ENCODE measurements at places on chromosomes 13 and 19.

- DNase-seq, result no peak
These were observed 111.3 kb upstream of the MRI1 start for GRCh38 chr19:13652810-13653590.

DNA sequence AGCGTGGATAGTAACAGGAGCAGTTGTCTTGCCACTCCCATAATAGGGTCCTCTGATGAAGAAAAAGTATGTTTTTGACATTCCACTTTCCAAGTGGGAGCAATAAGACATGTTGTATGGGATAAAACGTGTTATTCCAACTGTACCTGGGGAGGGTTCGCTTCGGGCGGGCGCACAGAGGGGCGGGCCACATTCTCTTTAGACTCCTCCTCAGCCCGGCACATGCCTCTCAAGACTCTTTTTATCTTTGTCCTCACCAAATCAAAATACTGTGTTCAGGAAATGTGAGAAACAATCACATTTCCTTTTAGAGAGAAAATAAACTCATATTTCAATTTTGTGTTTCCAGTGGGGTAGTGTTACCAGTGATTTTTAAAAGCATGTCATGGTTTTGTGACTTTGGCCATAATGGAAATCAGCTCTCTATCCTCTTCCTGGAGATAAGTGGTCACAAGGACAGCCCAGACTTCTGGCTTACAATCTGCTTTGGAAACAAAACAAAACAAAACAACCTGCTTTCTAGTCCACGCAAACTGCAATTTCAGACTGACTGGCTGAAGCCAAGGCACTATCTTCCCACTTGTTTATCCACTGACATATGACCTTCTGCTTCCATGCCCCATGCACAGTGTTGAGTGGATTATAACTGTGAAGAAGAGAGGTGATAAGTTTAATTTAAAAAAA is 276.1 kb downstream of the NALCN start:
- no peak for DNase-seq

- peak; percentile 37 for DNase-seq
These were observed 3.4 kb downstream of the NAPSA start for GRCh38 chr19:50362030-50362412.

DNA sequence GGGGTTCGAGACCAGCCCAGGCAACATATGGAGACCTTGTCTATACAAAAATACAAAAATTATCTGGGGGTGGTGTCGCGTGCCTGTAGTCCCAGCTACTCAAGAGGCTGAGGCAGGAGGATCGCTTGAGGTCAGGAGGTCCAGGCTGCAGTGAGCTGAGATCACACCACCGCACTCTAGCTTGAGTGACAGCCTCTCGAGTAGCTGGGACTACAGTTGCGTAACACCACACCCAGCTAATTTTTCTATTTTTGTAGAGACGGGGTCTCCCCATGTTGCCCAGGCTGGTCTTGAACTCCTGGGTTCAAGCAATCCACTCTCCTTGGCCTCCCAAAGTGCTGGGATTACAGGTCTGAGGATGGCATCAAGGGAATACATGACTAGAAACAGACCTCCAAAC is 30.8 kb upstream of the MUC16 start:
- DNase-seq, result no peak

- no peak for DNase-seq
These were observed 523.6 kb upstream of the KLF12 start for GRCh38 chr13:74657765-74658164.

- no peak for DNase-seq
These were observed 592.5 kb downstream of the KCTD12 start for GRCh38 chr13:76293751-76294150.

GRCh38 chr13:29454931-29455481 is 140.5 kb downstream of the SLC7A1 start:
- DNase-seq, result peak; percentile 11

GRCh38 chr19:1575323-1576241 is 7.5 kb upstream of the MEX3D start:
- no peak for DNase-seq

DNA sequence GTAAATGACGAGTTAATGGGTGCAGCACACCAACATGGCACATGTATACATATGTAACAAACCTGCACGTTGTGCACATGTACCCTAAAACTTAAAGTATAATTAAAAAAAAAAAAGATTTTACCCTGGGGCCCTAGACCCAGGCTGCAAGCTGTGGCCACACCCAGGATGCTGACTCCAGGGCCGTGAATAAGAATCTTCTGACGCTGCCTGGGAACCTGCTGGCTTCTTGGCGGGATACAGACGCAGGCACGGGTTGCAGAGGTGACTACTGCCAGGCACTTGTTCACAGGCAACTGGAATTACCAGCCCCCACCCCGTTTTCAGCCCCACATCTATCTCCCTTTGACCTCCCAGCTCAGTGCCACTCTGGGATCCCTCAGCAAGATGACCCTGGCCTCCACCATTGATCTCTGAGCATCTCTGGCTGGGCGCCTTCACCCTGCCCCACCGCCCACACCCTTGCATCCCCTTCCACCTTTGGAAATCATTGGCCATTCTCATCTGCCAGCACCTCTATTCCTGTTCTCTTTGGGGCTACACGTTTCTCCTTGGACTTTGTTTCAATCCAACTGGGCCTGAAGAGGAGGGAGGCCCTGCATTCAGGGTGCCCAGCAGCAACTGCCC is 21.1 kb upstream of the CFAP97D2 start:
- DNase-seq, result no peak

DNA sequence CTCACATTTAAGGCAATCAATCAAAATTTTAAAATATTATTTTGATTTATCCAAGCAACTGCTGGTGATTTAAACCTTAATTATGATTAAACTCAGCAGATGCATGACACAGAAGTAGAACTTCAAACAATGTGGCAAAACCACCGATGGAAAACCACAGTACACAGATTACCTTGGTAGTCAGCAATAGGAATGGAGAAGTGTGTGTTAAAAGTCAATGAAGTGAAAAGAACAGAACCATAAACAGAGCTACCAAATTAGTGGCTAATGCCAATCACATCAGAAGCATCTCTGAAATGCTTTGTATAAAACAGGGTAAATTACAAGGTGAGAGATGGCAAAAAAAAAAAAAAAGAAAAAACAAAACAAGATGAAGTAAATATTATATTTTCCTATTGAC is 31.2 kb downstream of the KATNAL1 start:
- no peak for DNase-seq

DNA sequence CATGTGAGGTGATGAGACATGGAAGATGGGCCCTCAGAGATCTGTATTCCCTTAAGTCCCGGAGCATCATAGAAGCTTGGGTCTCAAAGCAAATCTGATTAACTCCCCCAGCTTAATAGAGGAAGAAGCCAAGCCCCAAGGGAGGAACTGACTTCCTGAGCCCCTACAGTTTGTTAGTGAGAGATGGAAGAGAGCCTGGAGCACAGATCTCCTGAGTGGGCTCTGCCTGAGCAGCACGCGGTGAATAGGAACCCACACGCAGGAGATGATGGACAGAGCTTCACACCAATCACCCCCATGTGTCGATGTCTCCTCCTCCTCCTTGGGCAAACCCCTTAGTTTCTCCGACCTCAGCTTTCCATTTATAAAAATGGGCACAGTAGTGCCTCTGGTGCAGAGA is 50.1 kb upstream of the ATP12A start:
- no peak for DNase-seq

GRCh38 chr19:995051-995827 is 5.0 kb upstream of the GRIN3B start:
- DNase-seq, result no peak

DNA sequence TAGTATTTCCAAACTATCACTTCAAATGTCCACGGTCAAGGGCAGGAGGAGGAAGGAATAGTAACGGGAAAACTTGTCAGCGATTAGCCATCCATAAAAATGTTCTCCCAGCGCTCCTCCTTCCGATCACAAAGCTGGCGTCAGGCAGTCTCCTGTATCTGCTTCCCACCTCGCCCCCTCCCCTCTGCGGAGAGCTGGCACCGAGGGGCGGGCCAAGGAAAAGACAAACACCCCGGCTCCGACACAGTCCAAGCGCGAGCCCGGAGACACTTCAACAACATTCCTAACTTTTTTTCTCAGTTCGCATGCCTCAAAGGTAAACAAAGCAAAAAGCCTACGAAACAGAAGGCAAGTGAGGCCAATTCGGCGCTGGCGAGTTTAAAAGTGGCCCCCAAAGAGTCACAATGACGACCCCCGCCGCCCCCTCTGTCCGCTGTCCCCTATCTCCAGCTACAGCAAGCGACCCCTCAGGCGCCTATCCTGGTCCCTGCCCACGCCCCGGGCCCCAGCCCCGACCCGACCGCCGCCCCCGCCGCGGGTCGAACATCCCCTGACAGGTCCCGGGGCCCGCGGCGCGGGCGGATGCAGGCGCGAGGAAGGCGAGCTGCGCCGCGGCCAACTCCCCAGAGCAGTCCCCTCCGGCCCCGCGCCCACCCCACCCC is 736 bp downstream of the SMAD9 start:
- peak; percentile 17 for DNase-seq

DNA sequence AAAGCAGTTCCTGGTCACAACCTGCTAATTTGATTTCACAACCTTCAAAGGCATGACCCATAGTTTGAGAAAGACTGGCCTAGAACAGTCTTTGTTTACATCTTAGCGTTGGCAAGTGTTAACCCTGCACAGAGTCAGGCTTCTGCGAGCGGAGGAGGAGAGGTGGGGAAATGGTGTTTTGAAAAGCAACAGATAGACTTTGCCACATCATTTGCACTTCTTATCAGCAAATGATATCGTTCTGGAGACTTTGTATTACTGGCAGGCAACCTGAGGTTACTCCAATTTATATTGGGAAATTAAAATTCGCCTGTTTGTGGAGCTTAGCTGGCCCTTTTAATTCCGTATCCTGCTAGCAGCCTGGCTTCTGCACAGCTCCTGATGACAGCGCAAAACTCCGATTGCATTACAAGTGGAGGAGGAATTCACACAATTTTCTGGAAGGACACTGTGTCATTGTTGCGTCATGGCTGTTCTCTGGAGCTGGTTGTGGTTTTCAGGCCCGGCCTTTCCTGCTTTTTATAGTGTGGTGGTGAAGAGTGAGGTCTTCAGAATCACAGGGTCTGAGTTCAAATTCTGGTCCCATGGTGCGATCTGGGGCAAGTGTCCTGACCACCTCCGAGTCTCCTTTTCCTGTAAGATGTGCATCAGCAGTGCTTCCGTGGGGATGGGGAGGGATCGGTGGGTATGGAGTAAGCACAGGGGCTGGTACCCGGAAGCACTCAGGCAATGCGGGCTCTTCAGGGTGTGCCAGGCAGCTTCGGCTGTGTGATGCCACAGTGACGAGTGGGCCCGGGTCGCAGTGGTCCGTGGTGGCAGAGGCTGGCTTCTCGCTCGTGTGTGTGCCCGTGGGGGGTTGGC is 49.1 kb upstream of the EHD2 start:
- no peak for DNase-seq

DNA sequence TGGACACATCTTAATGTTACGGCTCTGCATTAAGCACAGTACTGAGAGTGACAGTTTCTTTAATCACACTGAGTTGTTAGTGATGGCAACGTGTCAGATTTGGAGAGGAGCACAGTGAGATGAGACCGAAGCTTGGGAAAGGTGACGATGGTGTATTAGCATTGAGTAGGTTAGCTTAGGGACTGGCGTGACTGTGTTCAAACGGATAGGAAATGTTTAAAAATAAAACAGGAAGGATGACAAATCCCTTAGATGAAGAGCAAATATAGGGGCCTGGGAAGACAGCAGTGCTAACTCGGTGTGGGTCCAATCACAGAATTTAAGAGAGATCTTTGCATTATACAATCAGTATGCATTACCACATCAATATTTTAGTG is 384.3 kb downstream of the HS6ST3 start:
- DNase-seq, result no peak

DNA sequence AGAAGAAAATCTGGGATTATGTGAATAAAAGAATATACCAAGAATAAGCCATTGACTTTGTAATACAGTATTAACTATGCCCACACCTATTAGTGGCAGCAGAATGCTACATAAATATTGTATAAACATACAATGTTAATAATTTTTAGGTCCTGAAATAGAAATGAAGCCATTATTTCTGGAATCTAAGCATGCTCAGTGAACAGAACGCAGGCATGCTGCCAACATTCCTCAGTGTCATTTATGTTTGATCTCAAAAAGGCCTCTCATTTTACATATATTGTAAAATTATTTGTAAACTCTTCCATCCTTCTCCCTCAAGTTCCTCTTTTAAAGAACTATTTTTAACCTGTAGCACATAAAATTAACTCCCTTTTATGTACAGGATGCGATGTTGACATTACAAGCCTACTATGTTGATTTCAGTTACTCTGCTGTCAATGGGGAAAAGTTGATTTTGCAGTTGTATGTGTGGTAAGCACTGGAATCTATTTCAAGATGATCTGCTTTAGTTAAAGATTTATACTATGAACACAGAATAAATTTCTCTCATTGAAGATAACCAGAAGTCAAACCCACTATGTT is 118.8 kb downstream of the VWA8 start:
- no peak for DNase-seq

DNA sequence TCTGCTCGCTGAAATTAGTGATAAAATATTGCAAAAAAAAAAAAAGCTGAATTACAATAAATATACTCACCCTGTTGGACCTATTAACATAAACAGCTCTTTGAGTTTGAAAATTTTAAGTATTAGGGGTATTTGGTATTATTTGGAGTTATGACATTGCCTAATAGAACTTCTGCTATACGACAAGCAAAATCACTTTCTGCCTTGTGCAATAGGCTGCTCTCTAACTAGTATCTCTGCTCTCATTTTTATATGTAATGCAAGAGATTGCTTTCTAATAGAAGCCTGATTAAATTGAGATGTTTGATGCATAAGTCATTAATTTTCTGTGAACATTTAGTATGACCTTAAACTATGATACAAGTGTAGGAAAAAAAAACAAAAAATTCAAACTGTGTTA is 5.3 kb downstream of the RGS9BP start:
- no peak for DNase-seq

DNA sequence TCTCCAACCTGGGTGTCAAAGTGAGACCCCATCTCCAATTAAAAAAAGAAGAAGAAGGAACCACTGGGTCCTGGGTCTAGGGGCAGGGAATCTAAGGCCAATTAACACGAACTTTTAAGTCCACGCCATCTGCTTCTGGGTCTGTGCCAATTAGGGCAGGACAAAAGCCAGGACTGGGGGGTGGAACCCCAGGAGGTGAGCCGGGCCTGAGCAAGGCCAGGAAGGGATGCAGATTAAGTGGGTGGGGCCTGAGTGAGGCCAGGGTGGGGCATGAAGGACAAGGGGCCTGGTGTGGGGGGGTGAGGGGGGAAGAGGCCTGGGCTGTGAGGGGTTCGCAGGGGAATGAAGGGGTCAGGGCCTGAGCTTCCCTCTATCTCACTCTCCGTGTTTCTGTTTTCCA is 26.3 kb upstream of the ZNF83 start:
- no peak for DNase-seq

- DNase-seq, result no peak
These were observed 32.7 kb downstream of the SOX21 start for GRCh38 chr13:94679614-94680013.
